ENCODE measurements at places on chromosomes 12 and 14. TPM values are rescaled to one million over a fixed set of nuclear protein-coding genes. Genes with fewer than 3 reads are reported as not detected.

- DNase-seq, result no peak
Measured at GRCh38 chr14:68246786-68247105, 427.2 kb downstream of the RAD51B start.

The POU6F1 gene
- 13.2 TPM for total RNA-seq

DNA sequence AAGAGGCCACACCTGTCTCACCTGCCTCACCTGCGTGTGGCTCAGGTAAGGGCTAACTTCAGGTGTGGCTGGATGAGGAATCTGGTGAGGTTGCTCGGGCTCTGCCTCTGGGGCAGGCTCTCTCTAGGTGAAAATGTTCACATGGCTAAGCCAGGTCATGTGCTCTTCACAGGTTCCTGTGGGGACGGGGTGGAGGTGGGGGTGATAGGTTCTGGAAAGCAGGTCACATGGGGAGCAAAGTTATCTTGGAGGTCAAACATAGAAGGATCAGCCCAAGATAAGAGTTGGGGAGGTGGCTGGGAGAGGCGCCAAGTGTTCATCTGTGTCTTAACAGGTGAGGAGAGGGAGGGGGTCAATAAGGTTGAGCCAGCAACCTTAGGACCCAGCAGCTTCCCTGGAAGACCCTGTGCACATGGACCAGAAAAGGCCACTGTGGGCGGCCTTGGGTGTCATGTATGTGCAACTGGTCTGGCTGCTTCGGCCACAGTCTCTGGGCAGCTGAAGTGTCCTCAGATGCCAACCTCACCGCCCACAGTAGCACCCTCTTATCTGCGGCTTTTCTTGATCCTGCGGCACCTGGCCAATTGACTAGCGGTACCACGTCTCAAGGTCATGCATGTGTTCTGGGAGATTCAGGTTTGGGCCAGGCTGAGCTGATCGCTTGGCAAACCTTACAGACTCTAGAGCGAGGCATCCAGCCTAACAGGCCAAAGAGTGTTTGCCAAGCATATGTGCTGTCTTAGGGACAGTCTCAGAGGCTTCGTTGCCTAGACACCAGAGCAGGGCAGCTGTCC is 60.5 kb downstream of the CACNA1C start:
- no peak for DNase-seq

GRCh38 chr12:9348906-9349518 is 140.8 kb upstream of the PZP start:
- DNase-seq, result no peak

The RTL1 gene
- not detected for total RNA-seq

GRCh38 chr12:24966951-24967564 is 18.2 kb upstream of the BCAT1 start:
- DNase-seq, result no peak

The PLA2G1B gene
- not detected for total RNA-seq

The PLEKHD1 gene
- total RNA-seq, result not detected

DNA sequence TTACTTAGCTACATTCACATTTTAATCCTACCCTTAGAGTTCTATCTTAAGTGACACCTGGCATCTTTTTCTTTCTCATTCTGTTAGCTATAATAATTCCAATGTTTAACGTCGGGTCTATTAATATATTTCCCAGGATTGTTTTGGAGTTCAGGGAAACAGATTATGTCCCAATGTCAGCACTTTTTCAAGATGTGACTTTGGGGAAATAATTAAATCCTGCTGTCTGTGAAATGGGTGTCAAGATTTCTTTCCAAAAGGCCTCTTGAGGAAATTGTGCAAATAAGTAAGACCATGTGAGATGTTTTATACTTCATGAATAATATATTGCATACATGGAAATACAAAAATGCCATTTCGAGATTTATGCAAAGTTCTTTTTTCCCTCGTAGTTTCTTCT is 887.6 kb upstream of the SEL1L start:
- no peak for DNase-seq

GRCh38 chr12:52627395-52628110 is 9.2 kb upstream of the KRT73 start:
- no peak for DNase-seq

- no peak for DNase-seq
Measured at GRCh38 chr14:59215322-59215721, 26.9 kb downstream of the DAAM1 start.

All from glomerular endothelial cell (primary cell).